ENCODE measurements at places on chromosomes 6 and 20.
A peak's percentile ranks its signal among the peaks of the same experiment; 100 is the strongest.

- no peak for DNase-seq
These were observed 462.8 kb downstream of the CDC5L start for GRCh38 chr6:44850312-44850711.

GRCh38 chr6:166308033-166308768 is at the start of gene PRR18:
TSS of gene PRR18 (minus strand) at chr6:166308392. CDS start at chr6:166308142, 250 bp downstream.
- no peak for DNase-seq

- no peak for DNase-seq
These were observed 15.0 kb upstream of the ETV7 start for GRCh38 chr6:36402481-36402880.

GRCh38 chr6:116111552-116112528 is 11.2 kb downstream of the NT5DC1 start:
- DNase-seq, result peak; percentile 33
